ENCODE measurements at places on chromosomes 7 and 10.

- DNase-seq = no peak
Observed at GRCh38 chr7:101916041-101916800, 98.8 kb downstream of the CUX1 start.

GRCh38 chr7:66930341-66930740, 9.3 kb downstream of the TMEM248 start:
- DNase-seq = no peak

DNA sequence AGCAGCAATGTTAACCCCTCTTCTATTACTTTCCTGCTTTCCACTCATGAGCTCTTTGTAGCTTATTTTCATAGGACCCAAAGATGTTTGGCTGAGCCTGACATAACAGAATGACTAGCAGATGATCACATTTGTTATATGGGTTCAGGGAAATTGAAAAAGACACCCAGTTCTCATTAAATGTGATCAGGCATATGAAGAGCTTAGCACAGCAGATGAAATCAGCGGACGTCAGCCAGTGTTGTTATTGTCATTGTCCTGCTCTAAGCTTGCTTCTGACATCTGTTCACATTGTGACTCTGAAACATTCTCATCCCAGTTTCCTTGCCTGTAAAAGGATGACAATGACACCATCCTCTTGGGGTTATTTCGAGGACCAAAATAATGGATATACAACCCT, 43.5 kb downstream of the FAM241B start:
- no peak for DNase-seq

DNA sequence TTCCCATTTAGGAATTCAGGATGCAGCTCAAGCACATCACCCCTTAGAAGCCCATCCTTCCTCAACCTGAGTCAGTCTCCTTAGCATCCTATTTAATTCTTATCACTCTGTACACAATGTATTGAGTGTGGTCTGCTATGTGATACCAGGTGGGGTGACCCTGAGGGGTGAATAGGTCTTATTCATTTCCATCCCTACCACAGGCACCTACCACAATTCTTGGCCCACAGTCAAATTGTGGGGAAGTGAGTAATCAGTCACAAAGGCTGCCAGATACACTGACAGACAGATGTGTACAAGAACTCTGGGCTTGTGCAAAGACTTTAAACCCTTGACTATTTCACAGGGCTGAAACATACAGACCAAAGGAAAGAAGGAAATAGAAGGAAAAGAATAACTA, 560.5 kb downstream of the PARD3 start:
- peak; percentile 4 for DNase-seq
